ENCODE measurements at places on chromosomes 16 and 17. TPM values are rescaled to one million over a fixed set of nuclear protein-coding genes. Genes with fewer than 3 reads are reported as not detected.
A peak's percentile ranks its signal among the peaks of the same experiment; 100 is the strongest.

GRCh38 chr16:63749276-63749675 lies 1372.6 kb downstream of the CDH11 start:
- DNase-seq = no peak

DNA sequence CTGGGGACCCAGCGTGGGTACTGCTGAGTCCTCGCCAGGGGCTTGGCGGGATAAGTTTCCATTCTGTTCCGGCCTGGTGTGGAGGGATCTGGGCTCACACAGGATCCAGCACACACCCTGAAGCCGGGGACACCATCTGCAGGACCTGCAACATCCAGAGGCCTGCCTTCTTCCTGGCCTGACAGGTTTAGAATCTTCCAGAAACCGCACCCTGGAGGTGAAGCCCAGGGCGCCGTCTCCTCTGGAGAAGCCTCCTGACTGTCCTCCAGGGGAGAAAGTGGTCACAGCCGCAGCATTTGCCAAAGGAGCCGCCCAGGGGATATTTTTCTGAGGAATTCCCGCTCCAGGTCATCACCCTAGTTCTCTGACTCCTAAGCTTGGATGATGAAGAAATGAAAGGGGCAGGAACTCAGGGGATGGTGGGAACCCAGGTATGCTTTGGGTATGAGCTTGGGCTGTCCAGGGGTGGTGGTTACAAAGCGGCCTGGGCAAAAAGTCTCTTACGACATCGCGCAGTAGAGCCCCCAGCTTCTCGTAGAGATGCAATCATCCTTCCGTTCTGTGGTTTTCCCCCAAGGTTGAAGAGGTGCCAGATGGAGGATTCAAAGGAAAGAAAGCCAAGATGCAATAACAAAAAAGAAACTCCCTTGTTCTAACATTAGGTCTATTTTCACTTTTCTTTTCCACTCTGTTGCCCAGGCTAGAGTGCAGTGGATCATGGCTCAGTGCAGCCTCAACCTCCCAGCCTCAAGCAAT lies 9.1 kb upstream of the CRISPLD2 start:
- DNase-seq = peak; percentile 38

FKBP10 gene
- total RNA-seq = not detected

CCL2 gene
- 16.7 TPM for total RNA-seq

IRX5 gene
- not detected for total RNA-seq

DNA sequence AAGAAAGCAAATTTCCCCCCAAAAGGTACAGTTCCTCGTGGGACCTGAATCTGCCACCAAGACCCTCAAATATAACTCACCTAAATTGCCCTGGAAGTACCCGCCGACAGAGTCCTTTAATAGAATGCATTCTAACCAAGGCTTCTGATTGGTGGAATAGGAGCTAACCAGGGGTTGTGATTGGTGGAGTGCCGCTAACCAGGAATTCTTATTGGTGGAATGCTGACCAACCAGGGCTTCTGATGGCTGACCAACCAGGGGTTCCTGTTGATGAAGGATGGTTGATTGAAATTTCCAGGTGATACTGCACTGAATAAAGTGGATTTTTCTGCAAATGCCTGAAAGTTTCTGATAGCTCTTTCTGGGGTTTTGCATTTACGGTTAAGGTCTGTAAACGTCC lies 6.5 kb downstream of the TFAP4 start:
- no peak for DNase-seq

DNA sequence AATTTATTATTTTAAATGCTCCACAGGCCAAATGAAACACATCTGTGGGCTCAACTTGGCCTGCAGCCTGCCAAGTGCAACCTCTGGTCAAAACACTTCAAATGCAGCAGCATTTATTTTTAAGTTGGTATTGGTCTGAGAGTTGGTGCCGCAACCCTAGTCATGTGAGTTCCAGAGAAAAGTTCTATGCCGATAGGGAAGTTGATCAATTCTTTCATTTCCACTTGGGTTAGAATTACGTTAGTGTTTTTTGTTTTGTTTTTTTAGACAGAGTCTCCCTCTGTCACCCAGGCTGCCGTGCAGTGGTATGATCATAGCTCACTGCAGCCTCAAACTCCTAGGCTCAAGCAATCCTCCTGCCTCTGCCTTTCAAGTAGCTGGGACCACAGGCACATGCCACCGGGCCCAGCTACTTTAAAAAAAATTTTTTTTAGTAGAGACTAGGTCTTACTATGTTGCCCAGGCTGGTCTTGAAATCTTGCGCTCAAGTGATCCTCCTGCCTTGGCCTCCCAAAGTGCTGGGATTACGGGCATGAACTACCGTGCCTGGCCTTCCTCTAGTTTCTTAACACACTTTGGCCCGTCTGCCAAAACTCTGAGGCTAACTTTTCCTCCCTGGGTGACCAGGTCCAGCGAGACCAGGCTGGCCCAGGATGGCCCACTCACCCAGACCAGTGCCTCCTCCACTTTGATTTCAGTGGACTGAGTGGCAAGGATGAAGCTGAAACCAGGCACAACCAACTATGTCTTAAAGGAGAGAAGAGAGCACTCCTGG lies 221.1 kb downstream of the MRTFB start:
- no peak for DNase-seq

DNA sequence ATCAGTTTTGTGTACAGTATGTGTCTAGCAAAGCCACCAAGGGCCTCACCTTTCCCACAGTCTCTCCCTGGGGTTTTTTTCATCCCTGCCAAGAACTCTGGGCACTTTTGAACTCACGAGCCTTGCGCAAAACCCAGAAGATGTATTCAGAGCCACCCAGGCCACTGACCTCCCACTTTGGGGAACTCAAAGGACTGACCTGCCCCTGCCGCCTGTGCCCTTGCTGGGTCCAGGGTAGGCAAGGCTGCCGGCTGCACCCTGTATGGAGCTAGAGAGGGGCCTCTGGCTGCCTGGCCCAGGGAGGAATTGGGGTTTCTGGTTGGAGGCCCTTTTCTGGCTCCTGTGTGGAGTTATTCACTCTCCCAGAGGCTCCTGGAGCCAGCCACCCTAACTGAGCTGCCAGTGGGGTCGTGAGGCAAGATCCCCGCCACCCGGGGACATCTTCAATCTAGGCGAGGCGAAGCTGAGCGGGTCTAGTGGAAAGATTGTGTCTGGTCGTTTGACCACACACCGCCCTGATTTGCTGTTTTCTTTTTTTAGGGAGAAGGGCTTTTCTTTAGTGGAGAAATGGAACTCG lies 1.9 kb downstream of the CDK5R1 start:
- DNase-seq = no peak

MRM1 gene
- 11.8 TPM for total RNA-seq

DNA sequence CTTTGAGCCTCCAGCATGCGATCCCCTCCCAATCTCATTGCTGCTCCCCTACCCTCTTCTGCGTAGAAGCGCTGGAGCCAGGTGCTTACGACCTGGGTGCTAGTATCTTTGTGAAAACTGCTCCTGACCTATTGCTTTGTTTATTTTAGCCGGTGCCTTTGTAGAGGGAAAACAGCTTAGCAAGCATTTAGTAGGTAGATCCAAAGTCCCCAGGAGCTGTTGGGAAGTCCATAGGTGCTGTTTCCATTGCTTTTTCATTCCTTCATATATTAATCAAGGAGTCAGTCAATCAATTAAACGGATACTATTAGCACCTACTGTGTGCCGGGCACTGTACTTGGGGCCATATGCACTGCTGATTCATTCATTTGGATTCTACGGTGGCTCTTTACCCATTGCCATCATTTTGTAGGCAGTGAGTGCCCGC lies 497.6 kb downstream of the WWOX start:
- DNase-seq = no peak

DNA sequence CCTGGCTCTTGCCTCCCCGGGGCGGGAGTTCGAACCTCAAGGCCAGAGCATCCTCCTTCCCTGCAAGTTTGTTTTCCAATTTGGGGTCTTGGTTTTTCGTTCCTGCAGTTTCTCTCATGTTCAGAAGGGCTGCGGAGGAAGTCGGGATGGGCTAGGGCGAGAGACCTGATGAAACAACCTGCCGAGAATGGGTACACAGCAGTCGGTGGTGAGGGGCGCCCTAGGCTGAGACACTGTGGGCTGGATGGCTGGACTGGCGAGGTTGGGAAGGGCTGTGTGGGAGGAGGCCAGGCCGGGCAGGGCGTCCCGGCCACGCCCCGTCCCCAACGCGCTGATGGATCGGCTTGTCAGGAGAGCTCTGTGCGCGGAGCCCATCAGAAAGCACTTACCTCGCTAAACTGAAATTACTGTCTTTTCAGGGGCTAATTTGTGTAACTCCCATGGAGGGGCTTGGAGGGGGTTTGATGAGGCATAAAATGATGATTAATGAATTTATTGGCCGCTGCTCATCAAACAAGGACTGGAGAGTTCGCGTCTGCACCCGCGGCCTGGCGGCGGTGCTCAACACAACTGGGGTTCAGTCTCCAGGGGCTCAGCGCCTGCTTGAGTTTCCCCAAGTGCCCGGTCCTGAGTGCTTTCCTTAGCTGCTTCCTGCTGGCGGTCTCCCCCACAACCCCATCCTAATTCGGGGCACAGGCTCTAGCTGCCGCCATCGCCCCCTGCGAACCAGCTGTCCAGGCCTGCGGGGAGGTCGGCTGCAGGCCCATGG lies 9.0 kb downstream of the IRX5 start:
- DNase-seq = no peak

DNA sequence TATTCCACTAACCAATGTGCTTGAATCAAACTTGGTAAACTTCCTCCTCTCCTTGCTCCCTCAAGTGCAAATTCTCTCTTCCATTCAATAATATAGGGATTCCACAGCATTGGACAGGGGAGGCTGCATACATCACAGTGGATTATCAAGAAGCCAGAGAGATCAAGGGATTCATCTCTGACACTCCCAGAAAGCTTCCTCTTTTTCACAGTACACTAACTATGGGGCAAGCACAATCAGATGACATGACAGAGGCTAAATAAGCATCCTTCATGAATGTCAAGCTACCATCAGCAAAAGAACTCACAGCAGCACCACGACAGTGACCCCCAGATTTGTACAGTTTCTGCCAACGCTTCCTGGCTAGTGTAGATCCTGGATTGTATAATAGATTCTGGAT lies 178.4 kb upstream of the C17orf78 start:
- no peak for DNase-seq

GRCh38 chr16:81703177-81704155 lies 75.6 kb upstream of the PLCG2 start:
- no peak for DNase-seq
